Stimulated activated CD4-positive, alpha-beta T cell treated with anti-CD3 and anti-CD28 coated beads, Interleukin-15, amount 100 ng/mL, for 1 hour (primary cell): ENCODE measurements at places on chromosomes 2 and 18.

DNA sequence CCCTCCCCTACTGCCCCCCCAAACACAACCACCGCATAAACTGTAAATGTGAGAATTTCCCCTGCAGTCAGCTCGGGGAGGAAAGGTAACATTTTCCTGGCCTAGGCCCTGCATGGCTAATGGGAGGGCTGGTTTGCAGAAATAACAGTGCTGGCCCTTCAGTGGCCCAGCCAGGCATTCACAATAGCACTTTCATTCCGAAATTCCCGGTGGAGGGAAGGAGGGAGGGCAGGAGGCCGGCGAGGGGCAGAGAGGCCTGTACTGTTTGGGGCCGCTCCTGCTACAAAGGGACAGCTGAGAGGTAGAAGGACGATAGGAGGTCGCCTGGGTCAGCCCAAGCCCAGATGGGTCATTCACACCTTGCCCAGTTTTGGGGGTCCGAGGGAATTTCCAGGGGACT lies 11.3 kb downstream of the CYP26B1 start:
- no peak for DNase-seq

DNA sequence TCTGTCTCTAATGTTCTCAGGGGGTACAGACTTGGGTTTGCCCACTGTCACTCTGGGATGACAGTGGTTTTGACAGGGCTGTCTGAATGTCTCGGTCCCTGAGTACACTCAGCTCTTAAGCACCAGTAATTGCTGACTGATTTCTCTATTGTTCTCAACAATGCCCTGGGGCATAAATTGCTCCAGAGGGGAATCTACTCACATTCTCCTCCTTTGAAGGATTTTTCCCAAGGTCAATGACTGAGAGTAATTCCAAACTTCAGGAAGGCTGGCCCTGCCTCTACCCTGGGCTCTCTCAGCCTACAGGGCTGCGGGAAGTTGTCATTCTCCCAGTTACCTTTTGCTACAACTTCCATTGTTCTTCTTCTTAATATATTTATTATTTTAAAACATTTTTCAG lies 36.5 kb downstream of the MC2R start:
- no peak for DNase-seq

DNA sequence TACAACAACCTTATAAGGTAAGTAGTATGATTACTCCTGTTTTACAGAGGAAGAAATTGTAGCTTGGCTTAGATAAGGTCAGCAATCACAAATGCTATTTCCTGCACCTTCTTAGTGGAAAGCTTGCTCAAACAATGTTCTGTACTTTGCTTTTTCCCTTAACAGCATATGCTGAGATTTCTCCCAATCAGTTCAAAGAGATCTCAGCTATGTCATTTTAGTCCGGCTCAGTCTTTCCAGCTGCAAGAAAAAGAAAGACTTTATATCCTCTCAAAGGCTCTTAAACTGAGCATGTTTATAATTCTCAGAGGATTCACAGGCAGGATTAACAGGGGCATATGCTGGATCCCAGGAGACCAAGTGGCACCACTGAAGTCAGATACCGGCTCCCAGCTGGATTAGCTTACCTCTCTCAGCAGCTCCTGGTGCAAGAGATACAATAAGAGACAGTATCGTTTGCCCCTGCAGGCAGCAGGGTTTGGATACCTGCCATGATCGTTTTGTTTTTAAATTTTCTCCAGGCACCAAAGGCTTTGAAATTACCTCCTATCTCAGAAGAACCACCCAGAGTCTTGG lies 29.5 kb downstream of the KIAA2012 start:
- DNase-seq, result no peak

DNA sequence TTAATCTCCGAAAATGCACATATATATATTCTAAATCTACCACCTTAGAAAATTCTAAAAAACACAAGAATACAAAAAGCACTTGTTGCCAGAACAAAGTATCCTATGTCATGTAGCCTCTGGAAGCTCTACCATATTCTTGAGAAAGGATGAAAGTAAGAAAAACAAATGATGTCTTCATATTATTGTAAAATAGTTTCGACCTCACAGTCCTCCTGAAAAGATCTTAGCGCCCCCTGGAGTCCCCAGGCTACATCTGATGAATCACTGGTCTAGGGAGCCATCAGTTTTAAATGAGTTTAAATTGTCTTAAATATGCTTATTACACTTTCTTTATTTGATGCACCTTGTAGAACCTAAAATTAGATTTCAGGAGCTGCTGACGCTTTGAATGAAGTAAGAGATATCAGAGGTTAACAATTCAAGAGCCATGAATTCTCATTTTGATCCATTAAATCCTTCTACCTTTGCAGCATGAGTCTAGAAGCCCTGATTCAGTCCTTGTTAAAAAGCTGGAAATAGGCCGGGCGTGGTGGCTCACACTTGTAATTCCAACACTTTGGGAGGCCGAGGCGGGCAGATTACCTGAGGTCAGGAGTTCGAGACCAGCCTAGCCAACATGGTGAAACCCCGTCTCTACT lies 138.8 kb downstream of the MCFD2 start:
- DNase-seq, result no peak

DNA sequence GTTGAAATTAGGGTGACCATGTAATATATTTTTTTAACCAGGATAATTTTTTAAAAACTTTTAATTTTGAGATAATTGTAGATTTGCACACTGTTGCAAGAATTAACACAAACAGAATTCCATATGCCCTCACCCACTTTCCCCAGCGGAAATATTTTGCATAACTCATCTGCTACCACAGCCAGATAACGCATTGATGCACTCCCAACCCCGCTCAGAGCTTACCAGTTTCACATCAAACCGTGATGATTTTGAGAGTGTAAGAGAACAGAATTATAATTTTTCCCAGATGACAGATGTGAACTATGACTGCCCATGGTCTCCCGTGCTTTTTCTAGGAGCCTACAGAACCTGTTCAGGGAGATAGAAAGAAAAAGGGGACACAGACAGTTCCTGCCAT lies 35.2 kb upstream of the LDLRAD4 start:
- DNase-seq, result no peak

DNA sequence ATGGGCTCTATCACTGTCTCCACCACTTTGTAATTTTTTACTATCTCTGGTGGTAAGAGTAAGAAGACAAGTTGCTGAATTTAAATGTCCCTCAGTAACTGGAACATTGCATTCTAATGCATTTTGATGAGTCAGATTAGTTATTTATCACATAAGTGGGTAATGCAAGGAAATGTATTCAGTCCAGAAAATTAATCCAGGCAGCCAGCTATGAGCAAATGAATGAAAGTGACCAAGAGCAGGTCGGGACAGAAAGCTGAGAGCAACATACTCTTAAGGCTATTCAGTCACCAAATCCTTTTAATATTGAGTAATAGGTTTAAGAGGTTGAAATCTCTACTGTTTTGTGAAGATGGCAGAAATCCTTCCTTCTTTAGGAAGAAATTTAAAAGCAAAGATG lies 265.5 kb upstream of the PARD3B start:
- no peak for DNase-seq

GRCh38 chr18:50507120-50507590 lies 52.7 kb upstream of the MAPK4 start:
- no peak for DNase-seq

- DNase-seq, result no peak
Measured at GRCh38 chr2:200703127-200703925, 108.4 kb upstream of the BZW1 start.

GRCh38 chr2:192047315-192048107 lies 147.2 kb downstream of the TMEFF2 start:
- no peak for DNase-seq

- DNase-seq, result no peak
Measured at GRCh38 chr2:62471816-62472215, 34.2 kb downstream of the TMEM17 start.

GRCh38 chr2:228103379-228103778 lies 78.1 kb downstream of the SPHKAP start:
- DNase-seq, result no peak

DNA sequence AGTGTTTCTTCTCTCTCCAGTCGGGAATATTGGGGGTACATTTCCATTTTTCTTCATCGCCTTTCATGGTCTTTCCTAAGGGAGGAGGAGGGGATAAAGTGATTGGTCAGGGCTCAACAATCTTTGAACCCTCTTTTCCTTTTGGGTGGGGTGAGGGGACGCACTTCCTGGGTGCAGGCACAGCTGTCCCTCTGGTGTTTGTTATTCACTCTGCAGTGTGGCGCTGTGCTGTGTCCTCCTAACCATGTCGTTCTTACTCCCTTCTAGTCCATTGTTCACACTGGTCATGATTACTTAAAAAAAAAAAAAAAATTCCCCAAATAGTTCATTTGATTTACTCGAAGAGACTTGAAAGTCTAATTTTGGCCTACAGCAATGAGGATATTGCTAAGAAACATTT lies 44.4 kb downstream of the ZBTB14 start:
- DNase-seq, result no peak

GRCh38 chr2:113157118-113157896 lies 16.5 kb upstream of the PSD4 start:
- DNase-seq, result no peak

GRCh38 chr2:45024600-45025291 lies 15.5 kb upstream of the SIX2 start:
- DNase-seq, result no peak

DNA sequence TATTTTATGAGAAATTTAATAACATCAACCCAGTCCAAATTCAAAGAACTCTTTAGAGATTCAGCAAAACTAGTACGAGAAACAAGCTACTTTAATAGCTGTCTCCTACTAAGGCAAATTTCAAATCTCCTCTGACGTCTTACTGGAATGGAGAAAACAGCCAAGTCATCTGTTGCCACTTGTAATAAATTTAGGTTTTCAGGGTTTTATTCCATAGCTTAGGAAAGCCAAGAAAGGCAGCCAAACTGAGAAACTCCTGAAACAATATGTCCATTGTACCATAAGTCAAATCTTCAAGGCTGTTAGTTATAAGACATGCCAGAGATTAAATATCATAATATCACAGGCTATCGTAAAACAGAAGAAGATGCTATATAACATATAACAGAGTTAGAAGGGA lies 524.6 kb upstream of the SETBP1 start:
- no peak for DNase-seq

DNA sequence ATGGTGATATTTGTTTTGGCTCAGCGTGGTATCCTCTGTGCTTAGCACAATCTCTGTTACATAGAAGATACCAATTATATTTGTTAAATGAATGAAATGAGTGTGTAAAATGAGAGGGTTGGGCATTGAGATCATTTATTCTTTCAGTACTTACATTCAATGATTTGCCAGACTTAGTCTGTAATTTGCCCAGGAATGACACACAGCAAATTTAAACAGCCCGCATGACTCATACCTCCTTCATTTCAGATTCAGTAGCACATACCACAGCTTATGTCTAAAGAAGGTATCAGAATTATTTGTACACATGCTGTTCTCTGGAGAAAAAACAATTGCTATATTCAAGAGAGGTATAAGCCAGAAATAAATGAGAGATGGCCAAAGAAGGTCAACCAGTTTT lies 37.0 kb downstream of the KLHL14 start:
- no peak for DNase-seq

DNA sequence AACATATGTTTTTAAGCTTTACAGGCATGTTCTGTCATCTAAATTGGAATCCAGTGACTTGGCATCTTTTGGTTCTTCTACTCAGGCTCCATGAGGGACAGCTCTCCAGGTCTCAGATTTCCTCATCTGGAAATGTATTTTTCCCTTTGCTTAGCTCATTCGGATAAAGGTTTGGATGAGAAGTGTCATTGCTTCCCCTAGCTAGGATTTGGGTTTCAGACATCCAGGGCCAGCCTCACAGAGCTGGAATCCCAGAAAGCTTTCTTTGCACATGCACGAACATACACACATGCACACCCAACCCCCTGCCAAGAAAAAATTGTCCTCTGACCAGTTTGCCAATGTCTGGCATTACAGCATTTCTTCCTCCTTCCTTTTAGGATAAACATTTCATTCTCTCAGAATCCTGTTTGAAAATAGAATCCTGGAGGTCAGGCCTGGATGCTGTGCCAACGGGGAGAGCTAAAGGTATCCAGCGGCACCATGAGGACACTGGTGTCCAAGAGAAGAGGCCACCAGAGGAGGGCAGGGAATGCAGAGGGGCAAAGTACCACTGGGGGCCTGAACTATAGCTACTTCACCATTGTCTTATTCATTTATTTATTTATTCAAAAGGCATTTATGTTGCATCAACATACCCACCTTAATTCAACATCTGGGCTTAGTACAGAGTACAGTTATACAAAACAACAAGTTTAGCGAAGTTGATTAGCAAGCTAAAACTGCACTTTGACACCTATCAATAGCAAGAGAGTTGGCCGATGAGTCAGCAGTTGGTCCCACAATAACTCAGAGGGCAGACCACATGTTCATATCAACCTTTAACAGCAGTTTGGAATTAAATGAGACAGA lies 97.9 kb upstream of the ATL2 start:
- no peak for DNase-seq

- no peak for DNase-seq
Measured at GRCh38 chr2:224711859-224712665, 4.1 kb downstream of the CCDC195 start.

DNA sequence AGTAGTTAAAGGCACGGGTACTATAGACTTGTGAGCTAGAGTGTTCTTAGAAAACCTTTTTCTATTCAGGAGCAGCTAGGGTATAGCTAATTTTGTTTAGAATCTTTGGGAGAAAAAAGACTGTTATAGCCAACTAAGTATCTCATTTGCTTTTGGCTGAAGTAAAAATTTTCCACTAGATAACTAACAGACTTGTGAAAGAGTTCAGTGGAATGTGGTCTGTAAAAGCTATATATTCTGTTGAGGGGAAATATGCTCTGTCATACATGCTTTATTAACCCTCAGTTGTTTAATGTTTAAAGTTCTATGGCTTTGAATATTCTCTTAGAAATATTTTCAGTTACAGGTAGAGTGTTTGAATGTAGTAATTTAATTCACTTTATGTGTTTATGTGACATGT lies 49.7 kb downstream of the RIF1 start:
- DNase-seq, result no peak

GRCh38 chr18:21218862-21219261 lies 23.2 kb upstream of the GREB1L start:
- no peak for DNase-seq
